ENCODE measurements at places on chromosomes 1 and 21.
A peak's percentile ranks its signal among the peaks of the same experiment; 100 is the strongest.

GRCh38 chr1:2304921-2305681 is 77.0 kb downstream of the SKI start:
- no peak for DNase-seq

- no peak for DNase-seq
These were observed 151.2 kb downstream of the DHRS3 start for GRCh38 chr1:12466816-12467215.

- no peak for DNase-seq
These were observed 122.1 kb downstream of the UCK2 start for GRCh38 chr1:165949335-165950130.

DNA sequence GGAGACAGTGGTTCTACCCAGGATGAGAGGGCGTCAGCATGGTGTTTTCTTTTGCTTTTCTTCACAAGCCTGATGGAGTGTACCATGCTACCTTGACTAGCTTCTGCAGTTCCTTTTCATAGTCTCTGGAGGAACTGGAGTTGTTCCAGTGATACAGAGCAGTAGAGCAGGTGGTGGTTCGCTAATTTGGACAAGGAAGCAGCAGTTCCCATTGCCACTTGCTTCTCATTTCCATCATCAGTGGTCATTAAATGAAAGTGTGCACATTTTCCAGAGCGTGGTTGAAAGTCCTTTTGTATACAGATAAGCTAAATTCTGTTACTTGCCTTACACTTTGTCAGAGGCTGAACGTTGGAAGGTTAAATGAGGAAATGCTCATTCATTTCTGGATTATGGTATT is 182.3 kb downstream of the C1orf21 start:
- no peak for DNase-seq

DNA sequence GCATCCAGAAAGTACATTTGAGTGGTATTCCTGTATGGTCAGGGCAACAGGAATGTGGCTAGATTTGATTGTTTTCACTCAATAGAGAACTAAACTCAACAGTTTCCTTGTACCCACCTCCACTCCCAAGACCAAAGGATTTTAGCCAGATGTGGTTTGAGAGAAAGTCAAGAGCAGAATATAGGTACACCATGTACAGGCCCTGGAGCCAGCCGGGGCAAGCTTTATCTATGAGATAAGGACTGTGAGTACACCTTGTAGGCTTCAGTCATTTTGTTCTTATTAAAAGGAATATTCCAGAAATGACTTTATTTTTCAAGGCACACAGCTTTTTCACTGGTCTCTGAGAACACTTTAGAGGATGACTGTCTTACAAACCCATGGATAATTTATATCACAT is 192.4 kb upstream of the JUN start:
- DNase-seq = no peak

DNA sequence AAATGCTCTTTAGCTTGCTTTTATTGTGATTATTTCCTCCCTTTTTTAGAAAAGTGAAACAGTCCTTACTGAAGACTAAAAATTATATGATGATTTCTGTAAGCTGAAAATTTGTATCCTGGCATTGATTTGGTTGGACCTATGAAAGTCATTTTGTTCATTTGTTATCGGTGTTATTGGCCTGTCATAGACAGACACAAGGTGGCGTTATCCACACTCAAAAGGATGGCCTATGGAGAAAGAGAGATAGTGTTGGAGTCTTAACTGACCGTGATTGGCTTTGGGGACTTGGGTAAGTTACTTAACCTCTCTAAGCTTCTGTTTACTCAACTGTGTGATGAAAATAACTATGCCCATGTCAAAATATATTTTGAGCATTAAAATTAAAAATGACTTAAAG is 203.6 kb upstream of the CHODL start:
- DNase-seq = peak; percentile 2

DNA sequence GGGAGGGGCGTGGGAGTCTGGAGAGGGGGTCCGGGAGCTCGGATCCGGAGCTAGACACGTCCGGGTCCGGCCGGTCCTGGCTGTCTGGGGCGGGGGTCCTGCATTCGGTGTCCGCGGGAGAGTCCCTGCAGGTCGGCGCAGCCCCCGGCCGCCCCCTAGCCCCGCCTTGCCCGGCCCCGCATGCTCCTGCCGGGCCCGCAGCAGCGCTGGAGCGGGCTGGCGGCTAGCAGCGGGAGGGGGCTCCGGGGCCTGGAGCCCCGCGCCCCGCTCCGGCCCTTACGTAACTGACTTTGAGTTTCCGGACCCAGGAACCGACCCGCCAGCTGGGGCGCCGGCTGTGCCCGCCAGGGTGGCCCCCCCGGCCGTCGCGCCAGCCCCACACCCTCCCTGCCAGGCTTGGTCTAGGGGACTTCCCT is 26.9 kb upstream of the EPB41 start:
- no peak for DNase-seq
